A673 (cell line): ENCODE measurements at places on chromosomes 3 and 15.

GRCh38 chr3:65829228-65829627, 209.5 kb downstream of the MAGI1 start:
- DNase-seq: no peak

DNA sequence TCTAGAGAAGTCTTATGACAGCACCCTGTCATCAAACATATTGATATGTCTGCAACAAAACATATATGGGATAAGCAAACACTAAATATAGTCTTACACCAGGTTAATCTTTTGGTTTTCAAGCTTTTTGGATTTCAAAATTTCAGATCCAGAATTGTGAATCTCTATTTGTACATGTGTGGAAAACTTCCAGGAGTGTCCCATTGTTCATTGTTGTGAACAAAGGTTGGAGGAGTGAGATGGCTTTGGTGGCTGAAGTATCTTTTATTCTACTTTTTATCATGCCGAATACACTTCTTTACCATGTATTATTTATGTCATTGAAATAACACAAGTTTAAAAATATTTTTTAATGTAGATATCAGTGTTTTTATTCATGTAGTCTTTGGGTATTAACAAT, 5.9 kb upstream of the FHIT start:
- DNase-seq: no peak

GRCh38 chr3:173785004-173785403, 387.5 kb downstream of the NLGN1 start:
- no peak for DNase-seq

DNA sequence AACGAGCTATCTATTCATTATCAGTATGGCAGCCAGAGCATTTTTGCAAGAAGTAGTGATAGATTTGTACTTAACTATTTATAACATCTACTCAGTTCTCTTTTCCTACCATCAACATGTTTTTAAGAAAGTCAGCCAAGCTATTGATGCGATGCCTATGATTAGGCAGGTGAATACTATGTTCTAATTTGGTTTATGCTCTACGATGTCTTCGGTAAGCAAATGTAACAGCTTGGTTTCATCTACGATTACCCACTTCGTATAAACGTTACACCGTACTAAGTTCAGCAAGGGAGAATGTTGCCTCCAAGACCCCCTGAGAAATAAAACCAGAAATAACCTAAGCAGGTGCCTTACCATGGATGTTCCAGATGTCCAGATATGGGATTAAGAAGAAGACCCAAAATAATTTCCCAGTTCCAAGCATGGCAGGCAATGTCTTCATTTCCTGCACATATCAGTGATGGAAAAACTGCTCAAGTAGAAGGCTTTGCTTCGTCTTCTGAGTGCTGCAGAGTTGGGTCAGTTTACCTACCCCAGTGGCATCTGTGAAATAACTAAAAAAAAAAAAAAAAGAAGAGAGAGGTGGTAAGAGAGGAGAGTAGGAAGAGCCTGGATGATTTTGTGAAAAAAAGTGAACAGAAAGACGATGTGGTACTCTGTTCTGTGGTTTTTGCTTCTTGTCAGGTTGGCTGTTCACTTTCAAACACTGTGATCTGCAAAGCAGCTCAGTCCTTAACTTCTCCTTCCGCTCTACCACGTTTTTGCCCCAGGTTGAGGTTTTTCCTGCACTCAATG, at the start of gene BTLA:
BTLA (minus strand) TSS at position 559 of the 798 bp plus-strand sequence; CDS start at position 445, 114 bp downstream.
- no peak for DNase-seq

- DNase-seq: peak; percentile 49
These were observed 976 bp downstream of the DIS3L start for GRCh38 chr15:66294157-66294931.

- no peak for DNase-seq
These were observed 58.3 kb downstream of the HES1 start for GRCh38 chr3:194194051-194194756.

DNA sequence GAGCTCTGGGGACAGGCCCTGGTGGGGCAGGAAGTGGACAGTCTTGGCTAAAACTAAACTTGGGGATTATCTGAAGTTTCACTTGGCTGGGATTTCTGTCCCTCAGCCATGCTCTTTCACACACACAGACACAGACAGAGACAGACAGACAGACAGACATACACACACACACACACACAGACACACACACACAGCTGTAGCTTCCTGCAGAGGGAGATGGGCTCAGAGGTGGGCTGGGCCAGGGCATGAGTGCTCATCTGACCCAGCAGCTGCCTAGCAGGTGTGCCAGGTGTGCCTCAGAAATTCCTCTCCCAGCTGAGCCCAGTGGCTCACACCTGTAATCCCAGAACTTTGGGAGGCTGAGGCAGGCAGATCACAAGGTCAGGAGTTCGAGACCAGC, 3.3 kb downstream of the RHOV start:
- no peak for DNase-seq

- DNase-seq: no peak
These were observed 99.1 kb downstream of the VGLL4 start for GRCh38 chr3:11544412-11545181.

DNA sequence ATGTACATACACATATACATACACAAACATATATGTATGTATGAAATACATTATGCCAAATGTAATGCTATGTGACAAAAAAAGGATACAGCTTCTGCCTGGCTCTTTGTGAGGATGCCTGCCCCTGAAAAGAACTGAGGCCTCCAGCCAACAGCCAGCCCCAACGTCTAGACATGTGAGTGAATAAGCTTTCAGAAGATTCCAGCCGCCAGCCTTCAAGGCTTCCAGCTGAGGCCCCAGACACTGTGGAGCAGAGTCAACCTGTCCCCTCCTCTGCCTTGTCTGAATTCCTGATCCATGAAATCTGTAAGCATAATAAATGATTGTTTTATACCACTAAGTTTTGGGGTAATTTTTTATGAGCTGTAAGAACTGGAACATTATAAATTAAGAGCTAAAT, 24.7 kb downstream of the GXYLT2 start:
- no peak for DNase-seq

DNA sequence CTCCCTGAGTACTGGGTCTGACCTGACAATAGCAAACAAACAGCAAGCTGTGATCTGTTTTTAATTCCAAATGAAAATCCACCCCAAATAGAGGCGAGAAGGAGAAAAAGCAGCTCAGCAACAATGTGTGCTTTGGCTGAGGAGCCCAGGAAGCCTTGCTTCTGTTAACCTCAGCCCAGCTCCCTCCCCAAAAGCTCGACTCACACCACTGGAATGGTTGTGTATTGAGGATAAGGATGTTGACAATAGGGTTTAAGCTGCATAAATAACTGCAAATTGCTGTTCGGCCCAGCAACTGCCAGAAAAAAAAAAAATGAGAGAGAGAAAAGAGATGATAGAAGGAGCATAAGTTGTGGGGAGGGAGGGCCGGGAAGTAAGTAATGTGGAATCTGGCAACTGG, 104.0 kb upstream of the TBC1D5 start:
- DNase-seq: no peak
